ENCODE measurements at places on chromosomes 7 and 10. TPM values are rescaled to one million over a fixed set of nuclear protein-coding genes. Genes with fewer than 3 reads are reported as not detected.

- no peak for DNase-seq
Measured at GRCh38 chr7:149826344-149827088, 11.7 kb upstream of the ZNF862 start.

GRCh38 chr10:48251525-48252353, 22.8 kb downstream of the FRMPD2 start:
- peak; percentile 80 for DNase-seq

DNA sequence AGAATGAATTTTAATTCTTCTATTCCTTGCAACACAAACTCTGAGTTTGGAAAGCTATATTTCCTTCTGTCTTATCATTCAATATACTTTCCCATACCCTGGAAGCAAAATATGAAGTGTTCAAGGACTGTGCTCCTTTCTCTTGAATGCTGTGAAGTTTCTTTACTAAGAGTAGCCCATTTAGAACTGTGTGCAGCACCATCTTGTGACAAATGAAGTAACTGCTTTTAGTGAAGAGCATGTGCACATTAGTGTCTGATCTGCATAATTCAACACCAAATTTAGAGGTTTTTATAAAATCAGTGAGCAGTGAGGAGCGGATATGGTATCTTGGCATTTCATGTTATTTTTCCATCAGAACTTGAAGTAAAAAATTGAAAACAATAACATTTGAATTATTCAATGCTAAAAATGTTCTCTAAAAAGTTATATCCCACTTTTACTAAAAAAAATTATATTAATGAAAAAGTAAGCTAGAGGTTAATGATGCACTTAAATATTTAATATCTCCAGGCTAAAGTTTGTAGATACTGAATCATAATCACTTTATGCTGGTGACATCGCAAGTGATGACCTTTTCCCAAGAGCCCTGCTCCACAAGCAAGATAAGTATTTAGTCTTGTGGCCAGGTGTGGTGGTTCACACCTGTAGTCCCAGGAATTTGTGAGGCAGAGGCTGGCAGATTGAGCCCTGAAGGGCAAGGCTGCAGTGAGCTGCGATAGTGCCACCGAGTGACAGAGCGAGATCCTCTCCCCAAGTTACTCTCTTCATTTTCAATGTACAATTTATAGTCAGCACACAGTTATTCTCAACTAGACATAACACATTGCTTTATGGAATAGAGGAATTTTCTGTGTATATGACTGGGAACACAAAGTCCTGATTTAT, 108.8 kb upstream of the PCLO start:
- DNase-seq = peak; percentile 22

GRCh38 chr7:141695803-141696289, 6.1 kb downstream of the DENND11 start:
- no peak for DNase-seq

GRCh38 chr10:75838486-75838885, 407.1 kb downstream of the LRMDA start:
- DNase-seq = no peak

DNA sequence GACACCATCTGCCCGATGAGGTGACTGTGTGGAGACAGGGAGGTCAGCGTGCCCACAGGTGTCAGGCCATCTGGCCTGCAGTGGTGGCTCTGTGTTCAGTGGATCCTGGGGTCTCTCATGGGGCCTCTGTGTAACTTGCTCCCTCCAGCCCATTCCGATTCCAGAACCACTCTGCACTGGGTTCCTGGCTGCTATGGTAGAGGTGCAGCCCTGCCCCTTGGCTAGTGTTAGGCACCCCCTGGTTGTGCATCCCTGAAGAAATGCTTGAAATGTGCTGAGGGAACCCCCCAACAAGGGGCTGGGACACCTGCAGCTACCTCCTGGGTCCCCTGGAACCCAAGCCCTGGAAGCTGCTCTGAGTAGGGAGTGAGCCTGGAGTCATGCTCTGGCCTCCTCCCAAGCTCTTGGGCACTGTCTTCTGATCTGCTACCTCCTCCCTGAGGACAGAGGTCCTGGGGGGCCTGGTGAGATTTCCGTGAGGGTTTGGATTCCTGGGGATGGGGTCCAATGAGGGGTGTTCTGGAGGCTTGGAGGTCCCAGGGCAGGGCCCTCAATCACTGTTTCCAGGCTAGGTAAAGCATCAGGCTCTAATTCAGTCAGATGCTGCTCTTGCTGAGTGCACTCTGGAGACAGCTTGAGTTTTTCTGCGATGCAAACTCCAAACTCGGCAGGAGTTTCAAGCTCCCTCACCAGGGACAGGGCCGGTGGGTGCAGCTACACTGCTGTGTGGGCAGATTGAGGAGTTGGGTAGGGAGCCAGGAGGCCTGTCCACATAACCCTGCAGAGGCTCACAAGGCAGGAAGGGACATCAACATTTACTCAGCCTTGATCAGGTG, 27.7 kb downstream of the RAMP3 start:
- DNase-seq = no peak

DNA sequence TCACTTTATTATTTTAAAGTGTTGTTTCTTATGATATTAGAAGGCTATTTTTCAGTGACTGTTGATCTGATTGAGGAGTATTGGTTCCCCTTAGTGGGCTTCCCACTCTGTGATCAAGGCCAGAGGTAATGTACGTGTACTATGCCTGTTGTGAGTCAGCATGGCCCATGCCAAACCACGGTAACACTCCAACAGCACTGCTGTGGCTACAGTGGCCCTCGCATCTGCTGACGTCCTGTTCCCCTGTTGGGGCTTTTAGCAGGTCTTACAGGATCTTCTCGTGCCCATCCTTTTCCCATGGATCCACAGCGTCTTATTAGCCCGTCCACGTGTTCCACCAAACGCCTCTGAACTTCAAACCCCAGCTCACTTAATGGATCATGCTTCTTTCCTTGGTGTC, 964.6 kb upstream of the CELF2 start:
- DNase-seq = no peak

GRCh38 chr7:143222782-143223181, 945 bp downstream of the TAS2R40 start:
- DNase-seq = no peak

DNA sequence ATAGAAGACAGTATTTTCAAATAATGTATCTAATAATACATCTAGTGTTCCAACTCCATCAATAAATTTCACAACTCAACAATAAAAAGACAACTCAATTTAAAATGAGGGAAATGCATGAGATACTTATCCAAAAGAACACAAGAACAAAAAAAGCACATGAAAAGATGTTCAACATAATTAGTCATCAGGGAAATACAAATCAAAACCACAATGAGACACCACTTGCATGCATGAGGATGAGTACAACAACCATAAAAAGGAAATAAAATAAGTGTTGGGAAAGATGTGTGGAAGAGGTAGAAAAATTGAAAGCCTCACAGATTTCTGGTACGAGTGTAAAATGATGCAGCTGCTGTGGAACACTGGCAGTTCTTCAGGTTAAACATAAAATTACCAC, 111.6 kb upstream of the PTPRZ1 start:
- DNase-seq = peak; percentile 84

- DNase-seq = no peak
Measured at GRCh38 chr7:47378728-47379395, 203.0 kb downstream of the TNS3 start.

DNA sequence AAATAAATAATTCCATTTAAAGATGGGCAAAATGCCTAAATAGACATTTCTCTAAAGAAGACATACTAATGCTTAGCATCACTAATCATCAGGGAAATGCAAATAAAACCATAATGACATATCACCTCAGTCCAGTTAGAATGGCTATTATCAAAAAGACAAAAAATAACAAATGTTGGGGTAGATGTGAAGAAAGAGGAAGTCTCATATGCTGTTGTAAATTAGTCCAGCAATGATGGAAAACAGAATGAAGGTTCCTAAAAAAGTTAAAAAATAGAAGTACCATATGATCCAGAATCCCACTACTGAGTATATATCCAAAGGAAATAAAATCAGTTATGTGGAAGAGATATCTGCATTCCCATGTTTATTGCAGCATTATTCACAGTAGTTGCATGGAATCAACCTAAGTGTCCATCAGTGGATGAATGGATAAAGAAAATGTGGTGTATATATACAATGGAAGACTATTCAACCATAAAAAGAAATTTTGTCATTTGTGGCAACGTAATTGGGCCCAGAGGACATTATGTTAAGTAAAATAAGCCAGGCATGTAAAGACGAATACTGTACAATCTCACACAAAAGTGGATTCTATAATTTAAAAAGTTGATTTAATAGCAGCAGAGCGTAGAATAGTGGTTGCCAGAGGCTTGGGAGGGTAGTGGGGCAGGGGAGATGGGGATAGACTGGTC, 52.0 kb downstream of the TCAF1 start:
- no peak for DNase-seq

DNA sequence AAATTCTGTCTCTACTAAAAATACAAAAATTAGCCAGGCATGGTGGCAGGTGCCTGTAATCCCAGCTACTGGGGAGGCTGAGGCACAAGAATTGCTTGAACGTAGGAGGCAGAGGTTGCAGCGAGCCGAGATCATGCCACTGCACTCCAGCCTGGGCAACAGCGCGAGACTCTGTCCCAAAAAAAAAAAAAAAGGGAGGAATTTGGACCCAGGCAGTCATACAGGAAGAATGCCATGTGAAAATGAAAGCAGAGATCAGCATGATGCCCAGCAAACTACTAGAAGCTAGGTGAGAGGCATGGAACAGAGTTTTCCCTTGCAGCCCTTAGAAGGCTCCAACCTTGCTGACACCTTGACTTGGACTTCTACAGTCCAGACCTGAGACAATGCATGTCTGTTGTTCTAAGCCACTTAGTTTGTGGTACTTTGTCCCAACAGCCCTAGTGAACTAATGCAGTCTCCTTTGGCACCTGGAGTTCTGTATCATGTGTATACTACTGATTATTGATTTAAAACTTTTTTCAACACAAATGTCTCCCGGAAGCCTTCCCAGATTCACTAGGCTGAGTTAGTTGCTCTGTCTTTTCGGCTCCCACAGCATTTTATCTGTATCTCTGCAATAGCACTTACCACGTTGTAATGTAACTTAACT, 10.2 kb upstream of the BAG3 start:
- no peak for DNase-seq

DNA sequence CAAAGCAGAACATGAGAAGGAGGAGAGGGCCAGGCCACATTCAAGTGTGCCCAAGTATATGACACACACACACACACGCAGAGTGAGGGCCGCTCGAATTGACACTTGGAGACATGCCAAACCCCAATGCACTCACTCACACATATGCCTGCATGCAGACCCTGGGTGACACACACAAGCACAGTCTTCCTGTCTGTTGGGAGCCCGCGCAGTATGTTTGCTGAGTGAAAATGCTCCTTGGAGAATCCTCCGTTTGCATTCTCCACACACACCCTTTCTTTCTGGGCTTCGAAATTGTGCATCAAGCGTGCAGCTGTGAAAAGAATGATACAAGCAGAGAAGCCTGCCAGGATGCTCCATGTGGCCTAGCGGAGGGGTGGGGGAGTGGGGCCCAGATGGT, 120.9 kb downstream of the PLXNA4 start:
- no peak for DNase-seq

DNA sequence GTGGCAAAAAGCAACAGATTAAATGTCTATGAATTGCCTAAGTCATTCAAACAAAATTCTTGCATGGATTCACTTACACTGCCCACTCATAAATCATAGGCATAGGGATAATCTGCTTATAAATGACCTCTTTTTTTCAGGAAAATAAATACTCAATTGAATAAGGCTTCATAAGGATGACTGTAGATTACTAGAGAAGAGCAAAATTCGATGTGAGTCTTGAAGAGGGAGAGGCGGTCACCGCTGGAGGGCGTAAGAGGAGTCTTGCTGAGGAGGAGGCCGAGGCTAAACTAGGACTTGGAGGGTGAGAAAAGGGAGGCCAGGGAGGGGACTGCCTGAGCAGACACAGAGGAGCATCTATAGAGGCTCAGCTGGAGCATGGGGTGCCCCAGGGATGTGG, 135.4 kb upstream of the RSU1 start:
- no peak for DNase-seq

DNA sequence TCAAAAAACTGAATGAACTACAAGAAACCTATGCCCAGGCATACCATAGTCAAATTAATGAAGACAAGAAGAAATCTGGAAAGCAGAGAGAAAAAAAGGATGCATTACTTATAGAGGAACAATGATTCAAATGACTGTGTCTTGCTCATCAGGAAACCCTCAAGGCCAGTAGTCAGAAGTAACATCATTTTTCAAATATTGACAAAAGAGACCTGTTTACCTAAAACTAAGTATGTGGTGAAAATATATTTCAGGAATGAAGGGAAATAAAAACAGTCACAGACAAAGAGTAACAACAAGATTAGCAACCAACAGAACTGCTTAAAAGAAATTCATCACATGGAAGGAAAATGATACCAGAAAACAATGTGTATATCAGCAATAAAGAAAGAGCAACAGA, 128.4 kb downstream of the ALOX5 start:
- DNase-seq = no peak

DNA sequence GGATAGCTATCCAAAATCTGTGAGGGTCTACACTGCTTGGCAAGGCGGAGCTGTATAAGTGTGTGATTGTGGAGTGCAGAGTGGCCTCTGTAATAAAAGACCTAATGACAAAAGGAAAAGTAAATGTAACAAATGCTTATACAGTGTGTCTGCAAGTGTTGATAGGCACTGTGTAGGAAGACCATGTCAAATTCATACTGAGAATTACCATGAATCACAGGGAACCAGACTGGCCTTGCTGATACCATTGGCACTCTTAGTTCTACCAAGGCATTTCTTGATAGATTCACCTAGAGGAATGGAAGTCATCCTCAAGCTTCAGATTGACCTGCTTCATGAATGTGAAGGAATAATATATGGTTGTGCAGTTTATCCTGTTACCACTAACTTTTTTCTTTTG, 58.8 kb downstream of the CYCS start:
- no peak for DNase-seq

DNA sequence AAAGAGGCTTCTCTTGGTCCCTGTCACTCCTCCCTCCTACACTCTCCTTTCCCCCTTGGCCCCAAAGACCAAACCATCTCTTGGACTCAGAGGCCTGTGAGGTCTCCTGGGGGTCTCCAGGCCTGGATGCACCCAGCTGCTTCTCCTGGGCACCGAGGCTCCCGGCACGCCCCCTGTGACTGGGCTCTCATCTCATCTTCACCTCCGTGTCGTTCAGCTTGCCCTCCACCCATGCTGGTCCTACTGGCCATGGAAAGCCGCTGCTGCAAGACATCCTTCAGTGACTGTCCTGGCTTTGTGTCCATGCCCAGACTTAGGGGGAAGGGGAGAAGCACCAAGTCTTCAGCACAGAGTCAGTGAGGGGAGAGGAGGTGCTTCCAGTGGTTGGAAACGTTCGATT, 141.4 kb upstream of the RET start:
- DNase-seq = no peak

Gene PTN
- 4.3 TPM for total RNA-seq

Gene OPN4
- not detected for total RNA-seq

Gene CCDC172
- not detected for total RNA-seq

Gene PRPS1L1
- not detected for total RNA-seq

Gene POU6F2
- total RNA-seq = not detected

Gene KCNH2
- total RNA-seq = not detected

Gene ANK3
- 12.9 TPM for total RNA-seq

Gene CFAP70
- total RNA-seq = 3.0 TPM

Gene NODAL
- 0.17 TPM for total RNA-seq

Gene SFR1
- 16.4 TPM for total RNA-seq

Data from mammary epithelial cell (primary cell).